ENCODE measurements at places on chromosomes 11 and 22.
A peak's percentile ranks its signal among the peaks of the same experiment; 100 is the strongest.

DNA sequence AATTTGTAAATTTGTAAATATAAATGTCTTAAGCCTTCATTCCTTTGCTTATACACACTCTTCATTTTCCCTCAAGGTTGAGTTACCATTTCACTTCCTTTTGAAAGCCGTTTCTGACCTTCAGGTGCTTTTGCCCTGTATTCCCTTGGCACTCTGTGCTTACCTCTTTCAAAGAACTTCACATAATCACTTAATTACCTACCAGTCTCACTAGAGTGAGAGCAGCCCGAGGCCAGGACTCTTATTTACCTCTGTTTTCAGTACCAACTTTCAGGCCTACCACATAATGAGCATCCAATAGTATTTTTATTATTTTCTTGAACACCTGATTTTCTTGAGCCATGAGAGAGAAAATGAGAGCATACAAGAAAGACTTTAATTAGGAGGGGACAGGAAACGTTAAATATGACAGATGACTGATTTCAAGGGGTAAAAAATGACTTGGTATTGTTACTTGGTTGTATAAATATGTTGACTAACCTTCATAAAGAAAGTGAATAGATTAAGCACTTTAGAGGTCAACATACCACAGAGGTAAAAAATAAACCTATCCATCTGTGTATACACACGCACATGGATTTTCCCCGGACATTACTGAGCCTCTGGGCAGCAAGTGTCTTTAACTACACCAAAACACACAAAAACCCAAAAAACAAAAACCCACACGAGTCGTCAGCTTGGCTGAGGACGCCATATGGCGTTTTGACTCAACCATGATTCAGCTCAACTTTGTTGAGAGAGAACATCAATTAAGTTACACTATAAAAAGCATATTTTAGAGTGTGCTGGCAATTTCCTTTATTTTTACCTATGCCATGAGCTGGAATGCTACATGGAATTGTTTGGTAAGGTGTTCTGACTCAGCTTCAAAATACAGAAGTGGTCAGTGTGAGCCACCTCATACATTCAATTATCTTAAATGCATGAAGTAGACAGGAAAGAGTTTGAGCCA is 7.6 kb downstream of the ATXN10 start:
- no peak for DNase-seq

GRCh38 chr11:5272395-5273017 is 2.8 kb upstream of the HBE1 start:
- no peak for DNase-seq

DNA sequence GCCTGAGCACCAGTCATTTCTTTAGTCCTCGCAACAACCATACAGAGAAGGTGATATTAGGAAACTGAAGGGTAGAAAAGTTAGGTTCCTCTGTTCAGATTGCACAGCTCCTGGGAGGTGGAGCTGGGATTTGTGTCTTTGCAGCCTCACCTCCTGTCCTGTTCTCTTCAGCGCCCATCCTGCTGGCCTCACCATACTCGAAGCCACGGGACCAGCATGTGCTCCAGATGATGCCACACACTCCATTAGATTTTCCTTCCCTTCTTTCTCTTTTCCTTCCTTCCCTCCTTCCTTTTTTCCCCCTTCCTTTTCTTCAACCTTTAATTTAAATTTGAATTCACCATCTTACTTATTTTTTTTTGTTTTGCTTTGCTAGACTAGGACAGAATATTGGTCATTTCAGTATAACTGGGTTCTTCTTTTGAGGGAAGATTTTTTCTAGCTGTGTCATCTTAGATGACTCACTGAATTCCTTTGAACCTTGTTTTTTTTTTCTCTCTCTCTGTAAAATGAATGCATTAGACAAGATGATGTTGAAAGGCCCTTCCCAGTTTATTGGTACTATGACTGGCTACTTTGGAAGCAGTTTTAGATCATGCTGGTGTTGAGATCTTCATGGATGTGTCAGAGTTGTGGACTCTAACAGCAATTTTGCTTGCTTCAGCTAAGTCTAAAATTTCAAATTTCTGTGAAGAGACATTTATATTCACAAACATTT is 662.5 kb upstream of the TENM4 start:
- DNase-seq, result no peak

GRCh38 chr11:65334696-65335295 is 1.1 kb downstream of the DPF2 start:
- DNase-seq, result no peak

GRCh38 chr11:11884351-11884750 is 42.6 kb downstream of the USP47 start:
- DNase-seq, result no peak

DNA sequence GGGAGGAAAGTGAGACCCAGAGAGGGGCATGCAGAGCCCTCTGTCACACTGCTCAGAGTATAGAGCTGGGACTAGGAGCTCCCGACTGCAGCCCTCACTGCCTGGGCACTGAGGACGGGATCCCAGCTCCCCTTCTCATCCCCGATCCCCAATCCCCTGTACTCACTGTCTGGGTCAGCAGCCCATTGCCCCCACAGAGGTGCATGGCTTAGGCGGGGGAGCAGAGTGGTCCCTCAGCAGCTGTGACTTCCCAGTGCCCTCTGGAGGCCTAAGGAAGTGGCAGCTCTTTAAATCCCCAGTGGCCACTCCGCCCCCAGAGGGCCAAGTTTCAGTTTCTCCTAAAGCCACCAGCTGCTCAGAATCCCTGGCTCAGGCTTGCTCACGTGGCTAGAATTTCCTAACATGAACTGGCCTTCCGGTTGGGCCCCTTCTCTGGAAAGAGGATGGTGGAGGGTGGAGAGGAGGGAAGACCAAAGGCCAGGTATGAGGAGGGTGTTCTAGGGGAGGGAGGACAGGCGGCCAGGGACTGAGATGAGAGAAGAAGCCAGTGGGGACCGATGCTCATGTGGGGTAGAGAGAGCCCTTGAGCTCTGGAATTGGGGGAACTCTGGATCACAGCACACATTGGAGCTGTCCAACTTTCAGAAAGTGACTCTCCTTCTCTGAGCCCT is at the start of gene BATF2:
Gene BATF2, minus strand, starts transcription at position 262 of the 671 bp plus-strand sequence. Its CDS starts 57 bp downstream, at position 205.
- DNase-seq, result no peak

DNA sequence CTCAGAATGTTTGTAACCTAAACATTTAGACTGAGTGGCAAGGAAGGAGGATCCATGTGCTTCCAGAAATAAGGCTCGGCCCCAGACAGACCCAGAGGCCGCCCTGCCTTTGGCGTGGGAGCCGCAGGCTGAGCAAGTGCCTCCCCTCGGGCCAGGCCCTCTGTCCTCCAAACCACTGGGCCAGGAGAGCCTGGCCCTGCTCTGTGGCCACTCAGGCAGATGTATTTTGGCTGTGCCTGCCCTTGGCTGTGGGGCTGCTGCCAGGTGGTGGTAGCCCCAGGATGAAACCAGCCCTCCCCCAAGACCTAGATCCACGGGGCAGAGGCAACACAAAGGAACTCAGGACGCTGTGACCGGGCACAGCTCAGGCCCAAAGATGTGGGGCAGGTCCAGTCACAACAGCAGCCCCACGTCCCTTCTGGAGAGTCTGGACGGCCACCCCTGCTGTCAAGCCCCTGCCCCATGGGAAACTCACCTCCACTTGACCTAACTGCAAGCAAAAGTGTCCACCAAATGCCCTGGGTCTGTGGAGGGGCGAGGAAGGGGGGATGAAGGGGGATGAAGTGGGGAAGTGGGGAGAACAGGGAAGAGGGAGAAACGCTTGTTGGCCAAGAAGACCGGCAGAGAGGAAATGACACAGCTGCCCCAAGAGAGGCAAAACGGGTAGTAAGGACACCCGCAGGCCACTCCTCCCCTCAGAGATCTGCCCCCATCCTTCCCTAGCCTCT is 24.0 kb downstream of the PISD start:
- no peak for DNase-seq

- DNase-seq, result no peak
Observed at GRCh38 chr22:45357490-45357889, 47.8 kb downstream of the FAM118A start.

DNA sequence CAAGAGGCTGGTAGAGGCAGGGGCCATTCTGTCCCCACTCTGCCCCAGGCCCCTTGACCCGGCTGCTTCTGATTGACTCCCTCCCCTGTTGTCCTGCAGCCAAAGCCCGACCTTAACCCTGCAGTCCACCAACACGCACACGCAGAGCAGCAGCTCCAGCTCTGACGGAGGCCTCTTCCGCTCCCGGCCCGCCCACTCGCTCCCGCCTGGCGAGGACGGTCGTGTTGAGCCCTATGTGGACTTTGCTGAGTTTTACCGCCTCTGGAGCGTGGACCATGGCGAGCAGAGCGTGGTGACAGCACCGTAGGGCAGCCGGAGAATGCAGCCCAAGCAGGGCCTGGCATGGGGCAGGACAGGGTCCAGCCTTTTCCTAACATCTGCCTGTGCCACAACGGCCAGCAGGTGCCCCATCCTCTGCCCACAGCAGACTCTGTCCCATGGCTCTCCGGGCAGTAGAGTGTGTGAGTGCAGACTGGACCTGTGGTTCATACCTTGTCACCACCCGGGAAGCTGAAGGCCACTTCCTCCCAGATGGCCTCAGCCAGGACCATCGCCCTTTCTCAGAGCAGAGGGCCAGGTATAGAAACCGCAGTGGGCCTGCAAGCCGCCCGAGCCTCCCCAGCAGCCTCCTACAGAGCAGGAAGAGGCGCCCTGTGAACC is 26.8 kb upstream of the MGAT3 start:
- no peak for DNase-seq

DNA sequence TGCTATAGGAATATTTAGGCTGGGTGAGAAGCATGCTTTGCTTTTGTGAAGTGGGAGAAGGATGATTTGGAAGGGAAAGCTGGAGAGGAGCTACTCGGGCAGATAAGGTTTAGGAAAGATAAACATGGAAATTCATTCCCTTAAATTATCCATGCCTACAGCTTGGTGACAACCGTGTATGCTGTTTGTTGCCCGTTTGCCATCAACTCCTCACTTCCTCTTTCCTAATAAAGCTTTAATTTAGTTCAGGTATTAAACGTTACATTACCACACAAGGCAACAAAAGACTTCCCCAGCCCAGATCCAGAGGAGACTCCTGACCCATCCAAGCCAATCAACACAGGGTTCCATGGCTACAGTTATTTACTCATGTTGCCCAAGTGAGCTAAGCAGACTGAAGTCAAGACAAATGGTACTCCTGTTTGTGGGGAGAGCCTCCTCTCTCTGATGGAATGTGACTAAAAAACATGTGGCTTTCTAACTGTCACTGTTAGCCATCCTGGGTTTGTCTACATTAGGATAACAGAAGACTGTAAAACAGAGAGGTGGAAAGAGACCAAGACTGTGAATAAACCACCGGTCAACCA is 101.7 kb upstream of the GRAMD1B start:
- DNase-seq, result no peak

DNA sequence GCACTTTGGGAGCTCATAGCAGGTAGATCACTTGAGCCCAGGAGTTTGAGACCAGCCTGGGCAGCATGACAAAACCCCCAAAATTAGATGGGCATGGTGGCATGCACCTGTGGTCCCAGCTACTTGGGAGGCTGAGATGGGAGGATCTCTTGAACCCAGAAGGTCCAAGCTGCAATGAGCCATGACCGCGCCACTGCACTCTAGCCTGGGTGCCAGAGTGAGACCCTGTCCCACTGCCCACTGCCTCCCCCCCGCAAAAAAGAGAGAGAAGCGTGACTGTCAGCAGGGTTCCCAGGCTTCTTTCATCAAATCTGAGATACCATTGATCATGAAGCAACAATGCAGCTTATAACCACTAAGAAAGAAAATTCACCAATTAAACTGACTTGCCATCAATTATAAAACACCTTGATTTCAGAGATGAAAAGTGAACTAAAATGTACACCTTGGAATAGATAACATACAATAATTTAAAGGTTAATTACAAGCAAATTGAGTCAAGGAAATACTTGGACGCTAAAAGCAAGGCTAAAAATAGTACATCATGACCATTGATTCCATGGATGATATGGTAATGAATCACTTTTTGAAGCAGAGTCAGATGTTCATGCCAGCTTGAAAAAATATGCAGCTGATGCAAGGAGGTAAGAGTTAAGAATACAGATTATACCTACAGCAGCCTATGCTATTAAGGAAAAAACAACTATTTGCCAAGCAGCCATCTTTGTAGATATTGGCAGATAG is 90.8 kb upstream of the ALKBH3 start:
- no peak for DNase-seq

- DNase-seq, result no peak
Observed at GRCh38 chr11:108597736-108598355, 4.3 kb upstream of the EXPH5 start.

GRCh38 chr22:39474351-39475111 is 17.7 kb downstream of the MGAT3 start:
- no peak for DNase-seq

GRCh38 chr22:24805790-24806662 is at the start of gene SGSM1:
Gene SGSM1 (plus strand): TSS chr22:24806211. CDS start chr22:24806326, 115 bp downstream.
- peak; percentile 73 for DNase-seq

GRCh38 chr11:14022251-14022650 is 59.7 kb downstream of the SPON1 start:
- no peak for DNase-seq

DNA sequence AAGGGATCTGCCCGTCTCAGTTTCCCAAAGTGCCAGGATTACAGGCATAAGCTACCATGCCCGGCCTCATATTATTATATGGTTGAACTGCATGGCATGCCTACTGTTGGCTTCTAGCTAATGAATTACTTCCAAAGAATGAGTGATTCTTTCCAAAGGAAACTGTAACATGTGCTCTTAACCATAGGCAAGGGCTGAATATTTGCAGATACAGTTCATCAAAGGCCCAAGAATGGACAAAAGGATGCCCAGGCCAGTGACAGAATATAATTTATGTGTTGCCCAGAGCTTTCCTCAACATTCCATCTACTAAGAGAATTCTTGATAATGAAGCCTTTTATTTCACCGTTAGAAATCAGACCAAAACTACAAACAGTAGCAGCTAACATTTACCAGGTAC is 27.0 kb upstream of the CCDC89 start:
- no peak for DNase-seq

DNA sequence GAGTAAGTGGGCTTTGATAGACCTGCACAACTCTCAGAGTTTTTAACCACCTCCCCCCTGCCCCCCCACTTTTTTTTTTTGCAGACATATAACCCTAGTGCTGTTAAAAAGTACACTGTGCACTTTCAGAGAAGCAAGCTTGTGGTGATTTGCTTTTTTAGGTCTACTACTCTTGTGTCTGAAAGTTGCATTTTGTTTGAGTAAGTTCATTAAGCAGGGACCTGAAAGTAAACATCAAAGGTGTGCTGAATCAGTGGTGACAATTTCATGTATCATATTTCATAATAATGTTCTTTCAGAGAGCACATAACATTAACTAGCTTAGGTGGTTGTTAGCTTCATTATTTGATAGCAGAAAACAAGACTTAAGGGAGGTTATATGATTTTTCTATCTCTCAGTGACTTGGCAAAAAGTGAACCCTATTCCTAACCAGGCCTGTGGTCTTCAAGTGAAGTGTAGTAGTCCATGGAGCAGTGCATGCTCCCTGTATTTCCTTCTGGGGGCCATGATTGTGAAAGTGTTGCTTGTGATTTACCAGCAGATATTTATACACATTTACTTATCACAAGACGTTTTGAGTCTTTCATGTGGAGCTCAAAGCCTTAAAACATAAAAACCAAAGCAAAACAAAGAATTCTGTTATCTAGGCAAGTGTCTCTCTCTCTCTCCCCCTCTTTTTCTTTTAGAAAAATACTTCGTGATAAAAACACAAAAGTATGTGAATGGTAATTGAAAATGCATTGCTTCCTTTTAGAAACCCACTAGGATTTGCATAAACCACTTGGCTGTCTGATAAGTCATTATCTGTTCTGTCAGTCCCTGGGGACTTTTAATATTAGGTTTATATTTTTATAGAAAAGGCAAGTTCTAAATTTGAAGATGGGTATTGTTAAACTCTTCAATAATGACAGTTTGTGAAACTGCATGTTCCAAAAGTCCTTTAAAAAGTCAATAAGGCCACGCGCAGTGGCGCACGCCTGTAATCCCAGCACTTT is 7.5 kb upstream of the RAG2 start:
- no peak for DNase-seq
